Transverse colon (tissue), 4 donors: ENCODE measurements at places on chromosomes 4 and X. TPM values are rescaled to one million over a fixed set of nuclear protein-coding genes. Genes with fewer than 3 reads are reported as not detected.

GRCh38 chr4:41613386-41613785 lies 75.4 kb downstream of the LIMCH1 start:
- no peak for DNase-seq

GRCh38 chr4:156981262-156981769 lies 9.7 kb upstream of the PDGFC start:
- DNase-seq = no peak

DNA sequence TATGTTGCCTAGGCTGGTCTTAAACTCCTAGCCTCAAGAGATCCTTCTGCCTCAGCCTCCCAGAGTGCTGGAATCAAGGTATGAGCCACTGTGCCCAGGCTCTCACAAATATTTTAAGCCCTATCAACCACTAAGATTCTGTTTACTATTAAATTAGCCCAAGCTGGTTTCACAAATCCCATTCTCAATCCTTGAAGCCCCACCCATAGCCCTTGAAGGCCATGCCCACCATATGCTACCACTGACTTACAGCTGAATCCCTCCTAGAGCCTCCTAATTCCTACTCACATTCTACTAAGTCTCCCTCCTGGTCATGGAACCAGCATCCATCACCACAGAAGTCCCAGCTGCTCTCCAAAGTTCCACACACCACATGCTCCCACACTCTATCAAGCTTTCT lies 9.7 kb downstream of the GRIPAP1 start:
- no peak for DNase-seq

- no peak for DNase-seq
Measured at GRCh38 chrX:20320461-20321159, 53.9 kb upstream of the RPS6KA3 start.

GRCh38 chr4:42361456-42361855 lies 35.8 kb upstream of the SHISA3 start:
- no peak for DNase-seq

Gene GPM6B
- total RNA-seq = 4.0 TPM

Gene ASMT
- total RNA-seq = not detected
